Fibroblast of the aortic adventitia (primary cell): ENCODE measurements at places on chromosomes 5 and 9. TPM values are rescaled to one million over a fixed set of nuclear protein-coding genes. Genes with fewer than 3 reads are reported as not detected.

Gene VLDLR
- 12.7 and 41.3 TPM in 2 replicates for total RNA-seq

Gene SPINK6
- not detected in 2 replicates for total RNA-seq

Gene PGM5
- total RNA-seq = 8.0 and 13.5 TPM in 2 replicates

Gene CDKN2A
- total RNA-seq = 21.8 and 59.9 TPM in 2 replicates

Gene ZNF618
- 5.8 and 13.6 TPM in 2 replicates for total RNA-seq

Gene TRUB2
- 13.6 and 26.2 TPM in 2 replicates for total RNA-seq

Gene CCDC171
- 8.1 and 13.3 TPM in 2 replicates for total RNA-seq
